ENCODE measurements at places on chromosomes 7 and 10.

DNA sequence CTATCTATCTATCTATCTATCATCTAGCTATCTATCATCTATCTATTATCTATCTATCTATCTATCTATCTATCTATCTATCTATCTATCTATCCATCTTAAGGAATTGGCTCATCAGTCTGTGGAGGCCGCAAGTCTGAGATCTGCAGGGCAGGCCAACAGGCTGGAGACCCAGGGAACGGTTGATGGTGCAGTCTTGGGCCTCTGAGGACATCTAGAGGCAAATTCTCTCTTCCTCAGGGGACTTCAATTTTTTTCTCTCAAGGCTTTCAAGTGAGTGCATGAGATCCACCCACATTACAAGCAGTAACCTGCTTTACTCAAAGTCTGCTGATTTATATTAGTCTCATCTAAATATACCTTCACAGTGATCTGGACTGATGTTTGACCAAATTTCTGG, 197.0 kb downstream of the GLRX3 start:
- no peak for DNase-seq

DNA sequence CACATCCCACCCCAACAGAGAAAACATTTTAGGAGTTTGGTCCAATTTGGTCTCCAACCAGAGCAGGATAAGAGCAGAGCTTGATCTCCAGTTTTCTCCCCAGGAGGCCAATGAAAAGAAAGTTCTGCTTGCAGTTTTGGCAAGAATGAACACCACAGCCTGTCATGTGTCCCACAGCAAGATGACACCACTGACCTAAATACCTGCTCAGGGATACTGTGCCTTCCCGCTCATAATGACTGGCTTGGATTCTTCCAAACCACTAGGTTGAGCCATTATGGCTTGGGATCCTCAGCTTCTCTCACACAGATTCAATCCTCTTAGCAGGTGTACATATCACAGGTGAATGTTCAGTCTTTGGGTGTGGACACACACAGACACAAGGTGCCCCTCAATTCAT, 53.3 kb downstream of the C10orf90 start:
- DNase-seq: no peak

GRCh38 chr7:16954321-16954720, 72.5 kb upstream of the AGR3 start:
- DNase-seq: no peak

DNA sequence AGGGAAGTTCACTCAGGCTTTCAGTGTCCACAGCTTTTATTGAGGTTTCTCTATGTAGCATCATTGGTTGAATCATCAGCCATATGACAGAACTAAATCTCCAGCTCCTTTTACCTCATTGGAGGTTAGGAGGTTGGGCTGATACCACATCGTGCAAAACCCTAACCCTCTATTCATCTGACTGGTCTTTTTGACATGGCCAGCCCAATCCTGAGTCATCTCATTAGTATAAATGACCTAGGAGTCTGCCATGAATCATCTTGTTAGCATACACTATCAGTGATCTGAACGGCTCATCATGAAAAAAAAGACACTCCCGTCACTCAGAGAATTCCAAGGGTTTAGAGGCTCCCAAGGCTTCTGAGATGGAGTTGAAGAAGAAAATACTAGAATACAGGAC, 669.8 kb upstream of the POT1 start:
- DNase-seq: no peak

DNA sequence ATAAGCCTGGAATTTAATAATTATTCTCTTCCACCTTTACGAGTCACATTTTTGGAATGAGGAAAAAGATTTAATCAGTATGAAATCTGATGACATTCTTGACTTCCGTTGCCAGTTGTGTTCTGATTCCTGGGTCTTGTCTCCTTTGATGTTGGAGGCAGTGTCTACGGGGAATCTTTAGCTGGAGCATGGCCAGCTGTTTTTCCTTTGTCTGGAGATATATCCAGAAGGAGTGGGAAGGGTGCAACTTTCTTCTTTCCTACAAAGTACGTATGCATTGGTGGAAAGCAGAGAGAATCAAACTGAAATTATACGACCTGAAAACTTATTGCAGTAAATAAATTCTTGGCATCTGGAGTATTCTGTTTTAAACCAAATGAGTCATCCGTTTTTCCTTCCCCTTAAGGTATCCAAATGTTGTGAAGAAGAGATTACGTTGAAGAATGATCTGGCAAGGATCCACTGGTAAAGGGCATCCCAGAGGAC, 6.9 kb upstream of the GNG11 start:
- DNase-seq: no peak

- no peak for DNase-seq
Measured at GRCh38 chr10:98446151-98446660, 529 bp downstream of the HPS1 start.

DNA sequence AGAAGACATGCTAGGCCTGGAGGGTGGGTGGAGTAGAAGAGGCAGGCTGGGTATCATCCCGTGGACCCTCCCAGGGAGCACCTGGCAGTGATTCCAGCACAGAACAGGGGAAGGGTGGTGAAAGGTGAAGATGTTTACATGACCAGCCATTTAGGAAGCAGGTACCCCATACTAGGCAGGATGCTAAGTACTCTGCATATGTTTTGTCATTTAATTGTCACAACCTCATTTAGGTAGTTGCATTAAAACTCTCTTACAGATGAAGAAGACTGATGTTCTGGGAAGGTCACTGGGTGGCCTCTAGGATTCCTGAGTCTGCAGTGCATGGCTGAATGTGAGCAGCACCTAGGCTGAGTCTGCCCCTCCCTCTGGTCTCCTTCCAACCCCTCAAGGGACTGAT, 15.2 kb downstream of the ITPRIP start:
- no peak for DNase-seq

DNA sequence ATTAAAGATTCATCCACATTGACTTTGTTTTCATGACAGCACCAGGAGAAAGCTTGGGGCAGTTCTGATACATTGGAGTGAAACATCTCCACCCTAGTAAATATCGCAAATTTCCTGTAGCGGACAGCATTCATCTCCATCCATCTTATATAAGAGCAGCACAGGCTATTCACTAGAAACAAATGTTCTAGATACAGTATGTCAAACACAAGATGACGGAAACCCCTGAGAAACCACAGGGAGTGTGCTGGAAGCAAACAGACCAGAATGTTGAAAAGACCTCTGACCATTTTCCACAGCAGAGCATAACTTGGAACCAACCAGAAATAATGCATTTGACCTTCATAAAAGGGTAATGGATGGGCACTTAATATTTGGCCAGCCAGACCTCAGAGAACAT, 343.9 kb downstream of the SORCS1 start:
- DNase-seq: no peak

DNA sequence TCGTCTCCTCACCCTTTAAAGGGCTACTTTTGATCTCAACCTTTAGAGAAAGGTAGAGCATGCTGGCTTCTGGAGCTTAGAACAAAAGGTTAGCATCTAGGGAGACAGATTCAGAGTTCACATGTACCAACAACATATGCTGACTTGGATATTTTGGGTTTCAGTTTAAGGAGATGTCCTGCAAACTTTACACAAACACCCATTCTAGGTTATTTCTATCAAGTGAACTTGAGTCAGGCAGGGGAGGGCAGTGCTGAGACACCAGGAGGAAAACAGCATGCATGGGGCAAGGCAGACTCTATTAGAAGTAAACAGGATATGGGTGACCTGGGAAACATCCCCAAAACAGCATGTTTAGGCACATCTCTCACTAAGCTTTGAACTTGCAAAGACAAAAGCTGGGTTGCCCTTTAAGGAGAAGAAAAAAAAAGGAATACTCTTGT, 43.8 kb downstream of the ARL4A start:
- no peak for DNase-seq

- DNase-seq: no peak
Measured at GRCh38 chr10:78630944-78631838, 437.6 kb upstream of the ZMIZ1 start.

GRCh38 chr7:142412551-142413193, 154.8 kb upstream of the PRSS58 start:
- no peak for DNase-seq

DNA sequence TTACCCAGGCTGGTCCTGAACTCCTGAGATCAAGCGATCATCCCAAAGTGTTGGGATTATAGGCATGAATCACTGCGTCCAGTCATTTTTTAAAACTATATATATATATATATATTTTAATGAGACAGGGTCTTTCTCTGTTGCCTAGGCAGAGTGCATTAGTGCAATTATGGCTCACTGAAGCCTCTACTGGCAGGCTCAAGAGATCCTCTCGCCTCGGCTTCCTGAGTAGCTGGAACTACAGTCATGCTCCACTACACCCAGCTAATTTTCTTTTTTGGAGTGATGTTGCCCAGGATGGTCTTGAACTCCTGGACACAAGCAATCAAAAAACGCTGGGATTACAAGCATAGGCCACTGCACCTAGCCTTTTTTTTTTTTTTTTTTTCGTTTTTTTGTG, 55.3 kb upstream of the KAT6B start:
- DNase-seq: no peak

GRCh38 chr7:128672927-128673517, 930 bp downstream of the GARIN1A start:
- DNase-seq: no peak

DNA sequence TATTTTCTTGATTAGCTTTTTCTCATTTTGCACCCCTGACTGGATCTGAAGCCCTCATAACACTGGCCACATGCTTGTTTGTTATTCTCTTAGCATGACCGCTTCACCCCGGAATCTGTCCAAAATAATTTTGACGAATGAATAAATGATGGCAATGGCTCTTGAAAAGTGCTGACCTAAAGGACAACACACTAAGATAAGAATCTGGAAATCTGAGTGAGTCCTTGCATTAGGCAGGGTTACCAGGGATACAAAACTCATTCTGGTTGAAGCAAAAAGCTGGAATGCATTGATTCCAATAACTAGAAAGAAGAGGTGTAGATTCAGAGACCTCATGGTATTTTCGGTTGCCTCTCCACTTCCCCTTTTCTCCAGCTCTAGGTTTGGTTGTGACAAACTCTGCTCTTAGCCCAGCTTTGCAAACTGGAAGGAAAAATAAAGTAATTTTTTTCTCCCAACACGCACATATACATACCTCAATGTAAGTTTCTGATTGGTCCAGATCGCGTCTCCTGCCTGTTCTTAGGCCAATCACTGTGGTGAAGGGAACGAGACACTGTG, 157.4 kb downstream of the SKIDA1 start:
- DNase-seq: no peak

- no peak for DNase-seq
Measured at GRCh38 chr7:80124526-80125264, 9.9 kb upstream of the GNAI1 start.
